ENCODE measurements at places on chromosomes 1 and 21.
A peak's percentile ranks its signal among the peaks of the same experiment; 100 is the strongest.

GRCh38 chr1:6059866-6060265, 14.2 kb downstream of the KCNAB2 start:
- no peak for DNase-seq

DNA sequence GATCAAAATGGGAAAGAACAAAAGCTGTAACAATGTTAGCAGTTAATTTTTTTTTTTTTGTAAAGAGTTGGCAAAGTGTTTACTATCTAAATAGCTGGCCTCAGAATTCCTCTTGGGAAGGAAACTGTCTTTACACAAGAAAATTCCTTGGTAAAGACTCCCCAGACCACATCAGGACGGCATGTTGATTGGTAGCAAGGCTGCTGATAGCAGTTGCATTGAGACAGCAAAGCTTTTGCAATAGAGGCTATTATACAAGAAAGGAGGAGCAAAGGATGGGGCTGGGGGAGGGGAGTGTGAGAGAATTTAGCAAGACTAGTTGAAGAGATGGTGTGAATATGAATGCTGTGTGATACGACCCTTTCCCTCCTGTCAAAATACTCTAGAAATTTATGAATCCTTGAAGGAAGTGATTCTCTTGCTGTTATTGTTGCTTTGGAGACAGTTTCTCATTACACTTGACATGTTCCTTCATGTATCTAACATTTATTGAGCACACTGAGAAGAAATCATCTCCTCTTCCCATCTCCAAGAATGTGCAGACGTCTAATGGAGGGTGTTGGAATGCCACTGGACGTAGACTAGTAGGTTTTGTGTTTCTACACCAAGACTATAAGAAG, 355.6 kb downstream of the SIPA1L2 start:
- DNase-seq = peak; percentile 56

DNA sequence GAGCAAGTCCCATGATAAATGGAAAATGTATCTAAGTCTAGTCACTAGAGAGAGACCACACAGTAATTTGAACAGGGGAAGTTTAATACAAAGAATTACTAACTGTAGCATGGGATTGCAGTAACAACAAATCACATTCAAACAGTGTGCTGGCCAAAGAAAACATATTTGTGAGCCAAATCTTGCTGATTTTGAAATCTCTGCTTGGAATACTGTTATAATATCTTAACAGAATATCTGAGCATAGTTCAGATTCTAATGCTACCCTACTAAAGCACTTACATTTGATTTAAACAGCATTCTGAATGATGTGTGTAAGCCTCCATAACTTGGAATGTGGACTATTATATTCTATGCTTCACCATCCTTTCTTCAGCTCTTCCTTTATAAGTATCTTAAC, 270.0 kb upstream of the BRINP3 start:
- peak; percentile 80 for DNase-seq

GRCh38 chr1:43705334-43705733, 2.0 kb upstream of the ST3GAL3 start:
- DNase-seq = no peak

DNA sequence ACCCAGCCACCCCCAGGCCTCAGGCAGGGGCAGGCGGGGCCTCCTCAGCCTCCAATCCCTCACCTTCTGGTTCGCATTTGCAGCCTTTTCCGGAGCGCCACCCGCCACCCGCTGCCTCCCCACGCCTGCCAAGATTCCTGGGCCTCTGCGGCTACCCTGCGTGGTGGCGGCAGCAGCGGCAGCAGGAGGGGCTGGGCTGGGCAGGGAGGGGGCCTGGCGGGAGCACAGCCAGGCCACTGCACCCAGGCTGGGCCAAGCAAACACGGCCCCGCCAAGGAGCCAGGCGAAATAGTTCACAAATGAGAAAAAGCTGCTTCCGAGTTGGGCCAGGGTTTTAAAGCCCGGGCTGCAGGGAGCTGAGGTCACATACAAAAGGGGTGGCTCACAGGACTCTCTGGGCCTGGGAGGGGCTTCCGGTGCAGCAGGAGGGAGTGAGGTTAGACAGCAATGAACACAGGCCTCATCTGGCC, 9.8 kb downstream of the COL8A2 start:
- DNase-seq = peak; percentile 48

GRCh38 chr1:168298446-168298845, 17.8 kb downstream of the TBX19 start:
- no peak for DNase-seq

- DNase-seq = peak; percentile 98
These were observed 38.5 kb downstream of the MSTO1 start for GRCh38 chr1:155648207-155649147.

- DNase-seq = no peak
These were observed 13.0 kb downstream of the GOLPH3L start for GRCh38 chr1:150683914-150684313.

- DNase-seq = no peak
These were observed 12.7 kb downstream of the TMCO4 start for GRCh38 chr1:19786988-19787423.

DNA sequence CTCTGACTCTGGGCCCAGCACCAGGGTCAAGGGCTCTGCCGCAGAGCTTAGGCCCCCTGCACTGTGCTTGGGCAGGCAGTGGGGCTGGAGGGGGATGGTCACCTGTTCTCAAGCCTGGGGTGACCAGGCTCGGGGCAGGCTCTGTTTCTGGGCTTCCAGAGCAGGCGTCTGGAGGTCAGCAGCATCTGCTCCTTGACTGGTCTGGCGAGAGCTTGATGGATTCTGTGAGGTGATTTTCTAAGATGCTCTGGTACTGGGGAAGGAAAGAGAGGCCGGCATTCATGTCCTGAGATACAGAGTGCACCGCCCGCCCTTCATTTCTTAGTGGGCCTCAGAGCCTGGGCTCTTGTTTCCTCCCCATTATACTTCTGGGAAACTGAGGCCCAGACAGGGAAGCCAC, 24.5 kb downstream of the RAB7B start:
- DNase-seq = no peak

DNA sequence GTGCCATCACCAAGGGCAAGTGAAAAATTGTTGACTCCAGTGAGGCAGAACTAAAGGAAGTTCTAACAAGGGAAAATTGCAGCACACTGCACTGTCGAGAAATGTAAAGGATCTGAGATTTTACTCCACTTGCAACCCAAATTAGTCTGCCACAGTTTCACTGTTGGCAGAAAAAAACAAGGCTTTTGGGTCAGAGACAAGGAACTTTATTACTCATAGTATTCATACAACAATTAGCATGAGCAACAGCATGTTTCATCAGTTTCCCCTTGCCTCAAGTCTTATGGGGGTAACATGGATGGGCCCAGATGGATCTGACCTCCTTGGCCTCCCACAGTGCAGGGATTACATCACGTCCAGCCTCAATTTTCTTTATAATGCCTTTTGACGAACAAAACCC, 125.3 kb downstream of the LTN1 start:
- peak; percentile 14 for DNase-seq

DNA sequence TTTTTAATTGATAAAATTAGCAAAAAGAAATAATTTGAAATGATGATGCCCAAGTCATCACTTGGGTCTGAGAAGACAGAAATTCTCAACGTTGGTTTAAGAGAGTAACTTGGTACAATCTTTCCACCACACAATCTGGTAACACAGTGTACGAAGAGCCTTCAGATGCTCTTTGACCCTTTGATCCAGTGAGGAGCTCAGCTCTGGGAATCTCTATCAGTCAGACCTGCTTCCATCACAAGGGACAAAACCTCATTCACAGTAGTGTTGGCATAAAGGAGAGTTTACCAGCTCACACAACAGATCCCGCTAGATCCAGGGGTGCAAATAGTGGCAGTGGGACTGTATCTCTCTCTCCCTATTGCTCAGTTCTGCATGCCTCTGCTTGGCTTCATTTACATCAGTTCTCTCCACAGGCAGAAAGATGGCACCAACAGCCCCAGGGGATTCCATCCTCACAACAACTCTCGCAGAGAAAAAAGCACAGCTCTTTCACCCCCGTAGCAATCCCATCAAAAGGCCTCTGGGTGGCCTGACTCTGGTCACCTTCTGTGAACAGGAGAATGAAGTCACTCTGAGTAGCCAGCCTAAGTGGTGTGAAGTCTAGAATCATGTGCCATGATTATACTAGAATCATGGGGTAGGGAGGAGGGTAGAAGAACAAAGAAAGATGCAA, 119.7 kb downstream of the ZNF281 start:
- DNase-seq = no peak

GRCh38 chr1:172344444-172344843, 76.0 kb upstream of the C1orf105 start:
- DNase-seq = no peak

- DNase-seq = no peak
These were observed 64.8 kb downstream of the PLXNA2 start for GRCh38 chr1:208179263-208179816.

DNA sequence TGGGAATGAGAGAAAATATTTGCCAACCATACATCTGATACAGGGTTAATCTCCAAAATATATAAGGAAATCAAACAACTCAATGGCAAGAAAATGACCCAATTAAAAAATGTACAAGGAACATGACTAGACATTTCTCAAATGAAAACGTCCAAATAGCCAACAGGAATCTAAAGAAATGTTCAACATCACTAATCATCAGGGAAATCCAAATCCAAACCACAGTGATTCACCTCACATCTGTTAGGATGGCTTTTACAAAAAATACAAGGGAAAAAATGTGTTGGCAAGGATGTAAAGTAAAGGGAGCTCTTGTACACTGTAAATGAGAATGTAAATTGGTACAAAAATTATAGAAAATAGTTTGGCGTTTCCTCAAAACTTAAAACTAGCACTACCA, 54.7 kb upstream of the ZRANB2 start:
- DNase-seq = no peak

- no peak for DNase-seq
These were observed 27.7 kb downstream of the INAVA start for GRCh38 chr1:200922406-200922805.

- peak; percentile 82 for DNase-seq
These were observed 12.0 kb upstream of the SYT14 start for GRCh38 chr1:209926045-209926444.

- peak; percentile 63 for DNase-seq
These were observed 36.8 kb upstream of the RALGPS2 start for GRCh38 chr1:178688244-178688643.
